GM04503 (cell line): ENCODE measurements at places on chromosomes 4 and X.

DNA sequence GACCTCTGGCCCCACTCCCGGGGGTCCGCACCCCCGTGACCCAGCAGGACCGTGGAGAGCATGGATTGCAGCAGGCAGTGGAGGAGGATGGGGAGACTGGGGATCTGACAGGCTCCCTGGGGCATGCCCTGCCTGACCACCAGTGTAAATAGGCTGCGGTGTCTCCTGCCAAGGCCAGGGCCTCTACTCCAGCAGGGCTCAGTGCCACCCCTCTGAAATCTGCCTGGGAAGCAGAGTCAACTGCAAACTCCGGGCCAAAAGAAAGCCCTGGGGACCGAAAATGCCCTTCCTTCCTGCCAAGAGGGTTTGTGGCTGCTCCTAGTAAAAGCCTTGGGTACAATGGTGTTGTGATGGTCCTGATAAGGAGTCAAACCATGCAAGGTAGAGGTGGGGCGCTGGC, 6.4 kb downstream of the ADRA2C start:
- DNase-seq: no peak

GRCh38 chr4:153090181-153090580, 114.1 kb upstream of the TRIM2 start:
- no peak for DNase-seq

DNA sequence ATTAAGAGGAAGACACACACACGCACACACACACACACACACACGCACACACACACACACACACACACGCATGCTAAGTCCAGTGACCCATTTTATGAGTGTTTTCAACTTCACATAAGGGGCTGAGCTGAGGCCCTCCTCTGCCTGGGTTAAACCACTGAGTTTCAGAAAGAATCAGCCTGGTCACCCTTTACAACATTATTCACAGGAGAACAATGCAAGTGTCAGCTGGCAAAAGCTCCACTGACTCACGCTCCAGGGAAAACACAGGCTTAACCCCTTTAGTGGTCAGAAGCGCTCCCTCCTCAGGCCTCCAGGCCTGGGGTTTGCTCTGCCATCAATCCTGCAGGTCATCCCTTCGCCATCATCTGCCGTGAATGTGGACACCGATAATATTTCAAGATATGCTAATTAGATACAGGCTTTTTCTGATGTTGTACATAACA, 46.9 kb downstream of the ACOX3 start:
- peak; percentile 97 for DNase-seq

GRCh38 chrX:63475200-63475599, 124.1 kb upstream of the SPIN4 start:
- no peak for DNase-seq

GRCh38 chrX:72532366-72532765, 40.3 kb downstream of the HDAC8 start:
- DNase-seq: no peak

- DNase-seq: no peak
These were observed 331.1 kb downstream of the GPAT3 start for GRCh38 chr4:83866834-83867621.
